ENCODE measurements at places on chromosomes 4 and X.

DNA sequence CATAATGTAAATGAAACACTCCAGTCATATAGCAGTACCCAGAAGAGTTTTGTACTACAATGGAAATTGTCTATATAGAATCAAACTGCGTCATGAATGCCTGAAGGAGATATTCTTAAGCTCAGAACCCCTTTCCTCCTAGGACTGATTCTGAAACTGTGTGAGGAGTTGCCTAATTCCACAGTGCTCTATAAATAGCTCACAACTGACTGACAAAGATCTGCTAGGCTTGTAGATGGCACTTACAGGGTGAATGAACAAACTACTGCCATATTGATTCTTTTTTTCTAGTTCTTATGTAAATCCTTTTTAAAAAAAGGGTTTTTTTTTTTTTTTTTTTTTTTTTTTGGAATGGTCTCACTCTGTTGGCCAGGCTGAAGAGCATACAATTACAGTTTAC lies 30.1 kb upstream of the UGT2B17 start:
- no peak for DNase-seq

DNA sequence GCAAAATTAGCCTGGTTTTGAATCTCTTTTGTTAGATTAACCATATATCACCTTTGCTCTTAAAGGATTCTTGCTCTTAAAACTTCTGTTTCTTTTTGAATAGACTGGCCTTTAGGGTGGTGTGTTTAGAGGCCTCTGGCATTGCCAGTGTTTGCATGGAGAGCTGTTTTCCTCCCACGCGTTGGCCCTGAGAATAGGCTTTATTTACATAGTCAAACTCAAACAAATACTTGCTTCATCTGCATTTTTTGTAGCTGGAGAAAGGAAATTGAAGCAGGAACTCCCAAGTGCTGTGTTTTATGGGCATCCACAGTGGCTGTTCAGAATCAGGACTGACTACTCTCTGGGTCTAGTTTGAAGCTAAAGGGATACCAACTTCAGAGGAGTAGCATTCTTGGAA lies 2.7 kb downstream of the SHROOM2 start:
- DNase-seq = no peak

GRCh38 chrX:126064901-126065541 lies 101.1 kb downstream of the DCAF12L2 start:
- no peak for DNase-seq

DNA sequence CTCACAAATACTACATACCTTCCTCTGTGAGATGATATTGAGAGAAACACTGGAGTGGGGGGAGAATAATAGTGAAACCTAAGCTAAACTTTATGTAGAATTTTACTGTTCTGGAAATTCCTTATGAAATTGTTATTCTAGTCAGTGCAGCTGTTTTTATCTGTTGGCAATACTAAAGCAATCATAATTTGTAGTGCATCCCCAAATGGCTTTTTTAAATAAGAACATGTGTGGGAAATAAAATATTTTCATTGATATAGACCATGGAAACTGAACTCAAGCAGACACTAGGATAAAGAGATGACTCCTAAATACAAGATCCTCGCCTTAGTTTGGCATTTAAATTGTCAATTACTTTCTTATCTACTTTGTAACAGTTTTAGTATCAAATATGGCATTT lies 51.1 kb downstream of the SEC24D start:
- DNase-seq = no peak

GRCh38 chr4:68617003-68617698 lies 41.0 kb upstream of the UGT2B17 start:
- DNase-seq = no peak
